ENCODE measurements at places on chromosomes 11 and 22.

DNA sequence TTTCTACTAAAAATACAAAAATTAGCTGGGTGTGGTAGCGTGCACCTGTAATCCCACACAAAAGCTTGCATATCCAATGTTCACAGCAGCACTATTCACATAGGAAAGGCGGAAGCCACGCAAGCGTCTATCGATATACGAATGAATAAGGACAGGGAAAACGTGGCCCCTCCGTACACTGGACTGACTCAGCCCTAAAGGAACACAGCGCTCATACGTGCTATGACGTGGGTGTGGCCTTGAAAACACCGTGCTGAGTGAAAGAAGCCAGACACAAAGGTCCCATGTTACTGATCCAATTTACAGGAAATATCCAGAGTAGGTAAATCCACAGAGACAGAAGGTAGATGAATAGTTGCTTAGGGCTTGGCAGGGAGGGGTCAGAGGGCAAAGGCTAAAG, 7.0 kb downstream of the LMF2 start:
- DNase-seq, result no peak

- DNase-seq, result no peak
Observed at GRCh38 chr22:20442485-20443284, 5.1 kb upstream of the SCARF2 start.

- DNase-seq, result no peak
Observed at GRCh38 chr11:2799881-2800654, 85.5 kb downstream of the CDKN1C start.

- no peak for DNase-seq
Observed at GRCh38 chr22:17476838-17477237, 86.5 kb upstream of the SLC25A18 start.

DNA sequence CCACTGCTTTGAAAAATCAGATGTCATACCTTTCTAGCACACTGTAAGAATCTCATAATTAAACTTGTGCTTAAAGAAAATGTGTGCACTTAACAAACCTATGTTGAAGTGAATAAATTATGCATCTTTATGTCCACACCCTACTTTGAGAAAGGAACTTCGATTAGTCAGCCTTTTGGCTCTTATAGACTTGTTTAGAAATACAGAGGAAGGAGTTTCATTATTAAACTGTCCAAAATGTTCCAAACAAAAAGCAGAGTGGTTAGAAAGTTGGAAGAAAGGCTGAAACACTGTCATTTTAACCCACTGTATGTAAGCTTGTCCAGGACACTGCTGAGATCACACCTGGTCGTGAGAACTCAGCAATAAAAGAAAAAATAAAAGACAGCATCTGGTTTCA, 863.2 kb upstream of the CHORDC1 start:
- no peak for DNase-seq
